ENCODE measurements at places on chromosomes 7 and 10.

DNA sequence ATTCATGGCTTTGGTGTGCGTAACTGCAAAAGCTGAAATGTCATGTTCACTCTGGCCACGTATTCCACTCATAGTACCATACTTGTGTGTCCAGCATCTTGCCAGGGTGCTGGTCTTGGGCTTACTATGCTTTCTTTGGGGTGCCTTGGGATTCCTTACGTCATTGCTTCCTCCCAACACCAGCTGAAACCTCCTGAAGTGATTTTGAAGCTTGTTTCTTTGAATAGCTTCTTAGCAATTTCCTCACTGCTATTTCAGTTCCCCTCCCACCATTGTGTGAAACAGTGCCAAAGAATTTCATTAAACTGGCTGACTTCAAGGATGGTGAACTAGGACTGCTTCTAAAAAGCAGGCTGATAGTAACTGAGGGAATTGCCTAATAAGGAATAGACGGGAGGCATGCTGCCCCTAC lies 36.9 kb downstream of the ENTPD1 start:
- no peaks in the 10 kb centered on the region for H3K36me3 ChIP-seq
- H3K4me1 ChIP-seq = no peaks in the 10 kb centered on the region
- DNase-seq = no peak

- DNase-seq = no peak
- H3K4me1 ChIP-seq = peaks cover 67% of the 10 kb centered on the region
- no peaks in the 10 kb centered on the region for H3K27me3 ChIP-seq
- H3K27ac ChIP-seq = no peak overlapping the region
- H3K36me3 ChIP-seq = peaks cover 4% of the 10 kb centered on the region
These were observed 37.2 kb downstream of the VOPP1 start for GRCh38 chr7:55534916-55535590.

DNA sequence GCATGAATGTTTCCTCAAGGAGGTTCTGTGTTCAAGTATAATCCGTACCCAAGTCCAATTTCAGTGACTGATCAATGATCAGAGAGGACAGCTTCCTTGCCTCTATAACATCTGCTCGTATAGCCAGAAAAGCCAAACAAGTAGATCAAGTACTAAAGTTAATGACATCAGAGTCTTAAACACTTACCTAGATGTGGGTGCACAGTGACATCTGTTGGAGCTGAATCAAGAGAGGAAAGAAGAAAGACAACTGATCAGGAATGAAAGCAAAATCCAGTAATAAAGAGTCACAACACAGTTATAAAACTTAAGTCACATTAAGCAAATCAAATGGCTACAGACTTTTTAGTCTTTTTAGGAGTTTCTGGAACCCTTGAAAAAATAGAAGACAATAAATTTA lies 236.5 kb downstream of the RELN start:
- no peaks in the 10 kb centered on the region for H3K36me3 ChIP-seq
- H3K27me3 ChIP-seq = no peaks in the 10 kb centered on the region
- H3K4me3 ChIP-seq = no peak overlapping the region
- no peak for DNase-seq
- H3K27ac ChIP-seq = no peak overlapping the region
- H3K4me1 ChIP-seq = no peaks in the 10 kb centered on the region

DNA sequence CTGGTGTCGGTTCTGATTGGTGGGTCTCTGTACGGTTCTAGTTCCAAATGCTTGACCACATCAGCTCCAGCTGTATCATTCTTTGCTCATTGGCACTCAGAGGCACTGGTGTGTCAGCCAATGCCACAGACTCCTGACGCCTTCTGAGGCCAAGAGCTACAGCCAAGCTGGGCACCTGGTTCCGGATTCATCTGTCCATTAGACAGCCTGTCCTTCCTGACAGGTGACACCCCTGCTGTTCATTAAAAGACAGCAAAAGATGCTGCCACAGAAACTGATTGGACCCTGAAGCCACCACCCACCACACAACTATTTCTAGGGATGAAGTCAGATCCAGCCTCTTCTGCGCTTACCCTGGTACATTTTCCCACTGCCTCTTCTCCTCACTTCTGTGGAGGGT lies 35.6 kb downstream of the COL13A1 start:
- no peaks in the 10 kb centered on the region for H3K4me1 ChIP-seq
- H3K4me3 ChIP-seq = no peak overlapping the region
- H3K36me3 ChIP-seq = no peaks in the 10 kb centered on the region
- H3K27ac ChIP-seq = no peak overlapping the region

DNA sequence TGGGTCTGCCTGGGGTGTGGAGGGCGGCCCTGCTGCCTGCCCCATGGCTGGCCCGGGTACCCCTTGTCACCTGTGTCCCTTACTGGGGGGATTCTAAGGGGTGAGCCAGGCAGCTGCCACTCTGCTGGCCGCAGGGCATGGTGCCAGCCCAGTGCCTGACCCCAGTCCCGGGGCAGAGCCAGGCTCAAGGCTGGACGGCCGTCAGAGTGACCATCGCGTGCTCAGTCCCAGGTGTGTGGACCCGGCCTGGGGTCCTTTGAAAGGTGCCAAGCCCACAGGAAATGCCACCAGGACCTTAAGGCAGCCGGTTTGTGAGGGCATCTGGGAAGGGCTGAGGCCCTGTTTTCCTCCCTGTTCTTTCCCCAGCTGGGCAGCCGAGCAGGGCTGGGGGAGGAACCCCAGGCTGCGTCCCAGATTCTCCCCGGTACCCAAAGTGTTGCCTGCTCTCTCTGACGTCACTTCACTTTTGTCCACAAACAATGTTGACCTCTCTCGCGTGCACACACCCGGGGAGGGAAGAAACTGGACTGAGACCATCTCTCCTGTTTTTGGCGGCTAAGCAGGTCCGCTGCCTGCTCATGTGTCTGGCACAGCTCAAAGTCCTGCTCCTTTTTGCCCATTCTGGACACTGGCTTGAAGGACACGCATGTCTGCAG lies 37.6 kb downstream of the PAPOLB start:
- H3K4me1 ChIP-seq = no peaks in the 10 kb centered on the region
- no peak for DNase-seq
- no peak overlapping the region for H3K4me3 ChIP-seq
- H3K27ac ChIP-seq = no peak overlapping the region
- no peaks in the 10 kb centered on the region for H3K36me3 ChIP-seq

- no peaks in the 10 kb centered on the region for H3K4me1 ChIP-seq
- no peak overlapping the region for H3K4me3 ChIP-seq
- no peak overlapping the region for H3K27ac ChIP-seq
- no peaks in the 10 kb centered on the region for H3K27me3 ChIP-seq
- no peak for DNase-seq
These were observed 61.4 kb upstream of the CYP26C1 start for GRCh38 chr10:92999191-92999590.

GRCh38 chr7:40720416-40720815 lies 585.6 kb downstream of the SUGCT start:
- H3K4me1 ChIP-seq = no peaks in the 10 kb centered on the region
- DNase-seq = no peak
- H3K27ac ChIP-seq = no peak overlapping the region
- H3K36me3 ChIP-seq = no peaks in the 10 kb centered on the region
- no peaks in the 10 kb centered on the region for H3K27me3 ChIP-seq

GRCh38 chr7:51263631-51264484 lies 52.8 kb downstream of the COBL start:
- no peak for DNase-seq
- H3K27ac ChIP-seq = no peak overlapping the region
- H3K36me3 ChIP-seq = no peaks in the 10 kb centered on the region
- H3K4me1 ChIP-seq = no peaks in the 10 kb centered on the region
- H3K27me3 ChIP-seq = no peaks in the 10 kb centered on the region
- H3K4me3 ChIP-seq = no peak overlapping the region

DNA sequence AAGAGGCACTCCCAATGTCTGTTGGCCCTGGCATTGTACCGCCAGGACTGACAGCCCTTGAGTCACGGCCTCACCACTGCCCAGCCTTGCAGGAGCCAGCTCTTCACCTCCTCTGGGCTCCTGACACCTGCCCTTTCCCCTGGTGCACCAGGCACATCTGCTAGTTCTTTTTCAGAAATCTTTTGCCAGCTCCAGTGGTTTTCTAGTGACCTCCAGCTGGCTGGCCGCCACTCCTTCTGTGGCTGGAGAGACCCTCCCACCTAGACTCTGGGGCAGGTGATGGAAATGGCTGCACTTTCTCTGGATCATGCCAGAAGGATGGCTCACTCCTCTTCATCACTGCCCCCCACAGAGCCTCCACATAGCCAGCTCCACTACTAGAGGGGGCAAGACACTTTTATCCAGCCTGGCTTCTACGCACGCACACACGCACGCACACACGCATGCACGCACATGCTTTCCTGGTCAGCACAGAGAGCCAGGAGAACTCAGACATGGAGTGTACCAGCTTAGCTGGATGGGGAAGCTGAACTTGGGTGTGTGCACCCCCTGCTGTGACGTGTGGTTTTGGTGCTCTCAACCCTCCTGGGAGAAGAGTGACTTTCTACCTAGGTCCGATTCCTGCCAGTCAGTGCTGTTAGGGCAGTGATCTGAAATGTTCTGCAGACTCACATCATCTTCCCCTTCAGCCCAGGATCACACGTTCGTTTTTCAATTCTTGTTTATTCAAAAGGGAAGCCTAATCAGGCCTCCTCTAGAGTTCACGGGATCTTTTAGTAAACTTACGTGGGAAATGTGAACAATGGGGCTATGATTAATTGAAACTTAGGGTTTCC lies 222.0 kb downstream of the PRPF18 start:
- H3K36me3 ChIP-seq = no peaks in the 10 kb centered on the region
- H3K27ac ChIP-seq = no peak overlapping the region
- H3K4me1 ChIP-seq = peaks cover 5% of the 10 kb centered on the region

- no peak overlapping the region for H3K27ac ChIP-seq
- H3K4me3 ChIP-seq = no peak overlapping the region
- DNase-seq = no peak
- no peaks in the 10 kb centered on the region for H3K4me1 ChIP-seq
These were observed 145.5 kb upstream of the PDE1C start for GRCh38 chr7:32215697-32216096.

DNA sequence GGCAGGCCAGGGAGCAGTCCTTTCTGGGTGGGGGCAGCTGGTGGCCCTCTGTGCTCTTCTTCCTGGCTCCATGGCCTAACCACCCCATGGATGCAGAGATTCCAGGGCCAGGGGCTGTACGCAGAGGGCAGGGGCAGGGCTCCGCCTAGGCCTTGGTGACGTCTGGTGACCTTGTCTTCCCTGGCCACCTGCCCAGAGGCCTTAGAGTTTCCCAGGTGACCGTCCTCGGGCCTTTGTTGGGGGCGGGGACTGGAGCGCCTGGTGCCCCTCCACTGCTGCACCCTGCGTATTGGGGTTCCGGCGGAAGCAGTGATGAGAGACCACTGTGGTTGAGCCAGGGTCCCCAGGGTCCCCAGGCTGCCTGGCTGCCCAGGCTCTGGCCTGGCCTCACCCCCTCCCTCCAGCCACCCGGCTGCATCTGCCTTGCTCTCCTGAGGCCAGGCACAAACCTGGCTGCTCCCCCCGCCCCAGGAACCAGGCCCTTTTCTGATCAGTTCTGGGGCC lies 10.3 kb downstream of the PWWP2B start:
- H3K4me3 ChIP-seq = no peak overlapping the region
- no peak for DNase-seq
- no peak overlapping the region for H3K27ac ChIP-seq
- no peaks in the 10 kb centered on the region for H3K27me3 ChIP-seq

GRCh38 chr10:20466731-20467130 lies 430.4 kb downstream of the NEBL start:
- H3K27ac ChIP-seq = no peak overlapping the region
- no peaks in the 10 kb centered on the region for H3K4me1 ChIP-seq
- H3K36me3 ChIP-seq = no peaks in the 10 kb centered on the region
- no peak for DNase-seq
- H3K27me3 ChIP-seq = no peaks in the 10 kb centered on the region
- H3K4me3 ChIP-seq = no peak overlapping the region

GRCh38 chr10:554182-554848 lies 135.2 kb downstream of the DIP2C start:
- peaks cover 5% of the 10 kb centered on the region for H3K4me1 ChIP-seq
- H3K27ac ChIP-seq = no peak overlapping the region
- DNase-seq = no peak
- no peaks in the 10 kb centered on the region for H3K27me3 ChIP-seq
- H3K36me3 ChIP-seq = no peaks in the 10 kb centered on the region
- H3K4me3 ChIP-seq = no peak overlapping the region

DNA sequence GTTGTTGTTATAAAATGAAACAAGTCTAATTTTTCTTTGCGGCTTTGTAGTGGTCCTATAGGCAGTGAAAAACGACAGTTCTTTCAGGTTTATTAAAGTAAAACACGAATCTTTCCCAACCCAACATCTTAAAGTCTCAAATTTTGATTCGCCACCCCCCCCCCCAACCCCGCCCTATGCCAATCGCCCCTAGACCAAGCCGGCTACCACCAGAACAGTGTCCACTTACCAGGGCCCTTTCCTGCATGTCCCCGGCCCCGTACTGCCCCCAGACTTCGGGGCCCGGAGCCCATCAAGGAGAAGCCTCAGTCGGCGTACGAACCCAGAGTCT lies 335 bp upstream of the CHCHD1 start:
- DNase-seq = no peak
- no peaks in the 10 kb centered on the region for H3K36me3 ChIP-seq
- peak overlapping the region; percentile 74 for H3K4me3 ChIP-seq
- H3K4me1 ChIP-seq = peaks cover 43% of the 10 kb centered on the region
- H3K27me3 ChIP-seq = no peaks in the 10 kb centered on the region
- H3K27ac ChIP-seq = peak overlapping the region; percentile 81

DNA sequence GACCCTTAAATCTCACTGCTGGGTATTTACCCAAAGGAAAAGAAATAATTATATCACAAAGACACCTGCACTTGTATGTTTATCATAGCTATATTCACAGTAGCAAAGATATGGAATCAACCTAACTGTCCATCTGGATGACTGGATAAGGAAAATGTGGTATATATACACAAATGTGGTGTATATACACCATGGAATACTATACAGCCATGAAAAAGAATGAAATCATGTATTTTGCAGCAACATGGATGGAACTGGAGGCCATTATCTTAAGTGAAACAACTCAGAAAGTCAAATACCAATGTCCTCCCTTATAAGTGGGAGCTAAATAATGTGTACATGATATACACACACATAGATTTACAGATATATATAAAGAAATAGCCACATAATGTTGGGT lies 168.2 kb downstream of the SH2D4B start:
- no peaks in the 10 kb centered on the region for H3K4me1 ChIP-seq
- no peaks in the 10 kb centered on the region for H3K36me3 ChIP-seq
- no peak for DNase-seq
